ENCODE measurements at places on chromosomes 16 and 17. TPM values are rescaled to one million over a fixed set of nuclear protein-coding genes. Genes with fewer than 3 reads are reported as not detected.

Gene CPHXL2
- not detected for total RNA-seq

DNA sequence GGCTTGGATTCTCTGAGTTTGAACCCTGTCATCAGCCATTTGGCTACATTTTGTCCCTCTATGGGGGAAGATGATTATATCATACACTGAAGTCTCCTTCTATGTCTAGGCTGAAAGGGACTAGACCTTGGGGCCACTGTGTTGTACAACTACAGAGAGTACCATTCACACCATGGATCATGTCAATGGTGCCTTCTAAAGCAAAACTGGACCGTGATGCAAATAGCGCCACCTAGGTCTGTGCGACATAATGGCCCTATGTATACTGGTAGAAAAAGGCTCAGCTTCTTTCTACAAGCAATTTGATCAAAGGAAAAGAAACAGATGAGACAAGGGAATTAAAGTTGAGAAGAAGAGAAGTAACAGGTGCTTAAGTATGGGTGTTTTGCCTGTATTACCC lies 100.7 kb downstream of the LYRM1 start:
- DNase-seq = no peak

Gene SLC6A2
- total RNA-seq = 2.4 TPM

- no peak for DNase-seq
Observed at GRCh38 chr17:17420561-17421269, 56.1 kb upstream of the MED9 start.

Gene INPP5K
- total RNA-seq = 30.8 TPM

Gene DDX52
- total RNA-seq = 41.9 TPM

DNA sequence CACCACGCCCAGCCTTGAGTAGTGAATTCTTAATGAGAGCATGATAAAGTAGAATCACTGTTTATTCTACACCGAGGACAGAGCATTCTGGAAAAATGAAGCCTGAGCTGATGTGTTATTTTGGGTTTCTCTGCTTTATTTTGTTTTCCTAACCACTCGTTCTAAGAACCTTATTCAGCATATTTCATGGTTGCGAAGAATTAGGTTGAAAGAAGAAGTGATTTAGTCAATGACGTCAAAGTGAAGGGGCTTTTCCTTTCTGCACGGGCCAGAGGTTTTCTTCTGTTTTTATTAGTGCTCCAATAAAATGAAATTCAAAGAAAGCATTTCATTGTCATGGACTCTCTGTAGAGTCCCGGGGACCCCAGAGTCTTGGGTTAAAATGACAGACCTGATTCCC lies 178.5 kb downstream of the MAF start:
- no peak for DNase-seq

DNA sequence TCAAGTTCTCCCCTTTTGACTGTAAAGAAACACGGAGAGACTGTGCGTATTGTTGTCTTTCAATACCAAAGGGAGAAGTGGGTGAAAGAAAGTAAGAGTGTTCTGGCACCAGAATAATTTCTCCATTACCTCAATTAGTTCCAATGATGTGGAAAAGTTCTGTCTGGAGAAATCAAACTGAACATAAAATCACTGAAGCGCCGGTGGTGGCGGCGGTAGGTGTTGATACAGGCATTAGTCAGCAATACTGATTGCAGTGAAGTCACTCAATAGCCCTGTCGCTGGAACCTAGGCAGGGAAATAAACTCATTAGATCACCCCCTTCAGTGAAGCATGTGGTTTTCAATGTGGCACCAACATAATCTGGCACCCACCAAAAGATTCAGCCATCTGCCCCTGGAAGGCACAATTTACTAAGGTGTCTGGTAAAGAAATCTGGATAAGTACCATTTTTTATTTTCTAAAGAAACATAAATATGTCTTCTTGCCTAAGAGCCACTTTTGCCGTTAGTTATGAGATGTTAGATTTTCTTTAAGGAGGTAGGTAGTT lies 274.2 kb upstream of the SOX9 start:
- no peak for DNase-seq

DNA sequence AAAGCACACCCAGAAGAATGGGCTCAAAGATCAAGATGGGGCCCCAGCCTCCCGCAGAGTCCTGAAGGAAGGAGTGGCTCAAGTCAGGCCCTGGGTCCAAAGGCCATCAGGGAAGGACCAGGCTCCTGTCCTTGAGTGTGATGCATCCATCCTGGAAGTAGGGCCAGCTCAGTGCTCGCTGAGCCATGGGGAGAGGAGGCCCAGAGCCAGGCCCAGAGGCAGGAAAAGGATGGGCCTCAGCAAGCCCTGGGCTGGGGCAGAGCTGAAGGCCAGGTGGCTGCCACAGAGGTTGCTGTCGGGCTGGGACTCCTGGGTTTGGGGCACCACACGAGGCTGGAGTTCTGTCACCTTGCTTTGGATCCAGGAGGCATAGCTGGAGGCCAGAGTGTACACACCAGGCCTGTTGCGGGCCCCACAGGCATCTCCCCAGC lies 3.7 kb downstream of the PRSS8 start:
- no peak for DNase-seq

- DNase-seq = no peak
Observed at GRCh38 chr17:75241996-75242460, 19.4 kb downstream of the GGA3 start.

- no peak for DNase-seq
Observed at GRCh38 chr17:43457362-43457692, 26.4 kb upstream of the DHX8 start.

DNA sequence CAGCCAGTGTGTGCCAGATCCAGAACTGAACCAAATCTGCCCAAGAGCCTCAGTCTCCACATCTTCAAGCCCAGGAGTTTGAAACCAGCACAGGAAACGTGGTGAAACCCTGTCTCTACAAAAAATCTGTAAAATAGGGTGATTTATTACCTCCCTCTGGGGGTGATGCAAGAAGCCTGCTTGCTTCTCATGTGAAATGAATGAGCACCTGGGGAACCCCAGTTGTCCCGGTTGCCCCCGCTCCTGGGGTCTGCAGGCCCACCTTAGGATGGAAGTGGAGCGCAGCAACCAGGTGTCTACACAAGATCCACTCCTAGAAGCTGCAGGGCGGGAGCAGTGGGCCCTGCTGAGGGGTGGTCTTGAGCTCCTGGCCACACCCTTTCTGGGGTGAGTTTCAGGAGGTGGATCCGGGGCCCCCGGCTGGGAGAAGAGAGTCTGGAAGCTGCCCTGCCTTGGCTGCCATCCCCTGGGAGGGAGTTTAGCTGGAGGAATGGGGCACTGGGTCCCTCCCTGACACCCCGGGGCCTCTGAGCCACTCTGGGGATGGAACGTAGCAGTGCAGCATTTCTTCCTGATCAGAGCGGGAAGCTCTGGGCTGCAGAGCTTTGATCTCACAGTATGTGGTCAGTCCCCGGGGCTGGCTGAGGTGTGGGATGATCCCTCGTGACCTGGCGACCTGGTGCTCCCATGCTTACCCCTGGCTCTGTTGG lies 117.8 kb downstream of the RAB11FIP4 start:
- no peak for DNase-seq

GRCh38 chr17:67196422-67196821 lies 48.6 kb downstream of the HELZ start:
- no peak for DNase-seq

GRCh38 chr16:13992976-13993375 lies 73.0 kb downstream of the ERCC4 start:
- no peak for DNase-seq

GRCh38 chr16:85394456-85395206 lies 218.5 kb upstream of the GSE1 start:
- DNase-seq = no peak

DNA sequence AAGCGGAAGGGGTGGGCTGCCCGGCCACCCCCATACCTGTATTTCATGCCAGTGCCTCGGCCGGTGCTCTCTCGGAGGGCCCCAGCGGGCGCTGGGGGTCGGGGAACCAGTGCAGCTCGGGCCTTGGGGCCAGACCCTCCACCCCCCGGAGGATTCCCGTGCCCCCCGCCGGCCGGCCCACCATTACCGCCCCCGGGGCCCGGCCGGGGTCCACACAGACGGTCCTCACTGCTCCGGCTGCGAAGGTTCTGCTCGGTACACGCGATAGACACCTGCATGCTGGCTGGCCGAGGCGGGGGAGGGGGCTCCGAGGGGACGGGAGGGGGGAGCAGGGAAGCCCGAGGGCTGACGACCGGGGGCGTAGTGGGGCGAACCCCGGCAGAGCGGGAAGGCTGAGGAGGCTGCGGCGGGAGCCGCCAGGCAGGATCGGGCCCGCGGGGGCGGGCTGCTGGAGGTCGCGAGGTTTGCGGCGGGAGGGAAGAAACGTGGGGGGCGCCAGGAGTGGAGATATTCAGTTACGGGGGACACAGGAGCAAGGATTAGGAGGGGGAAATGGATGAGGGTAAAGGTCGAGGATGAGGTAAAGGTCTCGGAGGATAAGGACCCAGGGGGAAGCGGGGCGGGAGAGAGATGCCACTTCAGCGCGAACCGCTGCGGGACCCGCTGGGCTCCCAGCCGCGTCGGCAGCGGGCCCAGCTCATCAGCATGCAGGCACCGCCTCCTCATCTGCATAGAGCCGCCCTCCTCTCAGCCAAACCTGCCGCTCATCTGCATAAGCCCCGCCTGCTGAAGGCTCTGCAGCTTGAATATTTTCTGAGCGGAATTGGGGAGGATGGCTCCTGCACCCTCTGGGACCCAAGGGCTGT lies at the start of gene KCNAB3:
KCNAB3 (minus strand) TSS at position 699 of the 866 bp plus-strand sequence; CDS start at position 278, 421 bp downstream.
- DNase-seq = peak; percentile 97

Gene RND2
- total RNA-seq = 8.9 TPM

Gene PRSS33
- total RNA-seq = not detected

GRCh38 chr16:12548270-12548983 lies 255.3 kb downstream of the CPPED1 start:
- no peak for DNase-seq

- DNase-seq = peak; percentile 69
Observed at GRCh38 chr17:64418506-64419339, 28.1 kb upstream of the PECAM1 start.

Gene ITGB4
- 2.1 TPM for total RNA-seq

DNA sequence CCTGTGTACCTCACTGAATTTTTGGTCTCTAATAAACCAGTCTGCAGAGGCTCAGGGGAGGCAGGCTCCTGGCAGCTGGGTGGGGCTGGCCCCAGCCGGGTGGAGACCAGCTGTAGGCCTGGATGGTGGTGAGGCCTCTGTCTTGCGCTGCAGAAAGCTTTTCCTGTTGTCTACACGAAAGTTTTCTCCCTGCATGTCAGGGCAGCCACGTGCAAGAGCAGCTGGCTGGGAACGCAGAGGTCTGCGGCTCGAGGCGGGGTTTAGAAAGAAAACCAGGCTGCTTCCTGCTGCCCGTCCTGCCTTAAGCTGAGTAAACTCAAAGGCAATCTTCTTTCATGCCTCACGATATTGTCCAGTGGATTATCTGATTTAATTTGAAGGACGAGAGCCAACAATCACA lies 2.4 kb downstream of the SERPINF1 start:
- DNase-seq = no peak

Gene HIC1
- total RNA-seq = 9.1 TPM

Gene PHF12
- 27.5 TPM for total RNA-seq

Gene TPSAB1
- total RNA-seq = 0.27 TPM

Gene NOXO1
- 0.64 TPM for total RNA-seq

GRCh38 chr17:2357237-2357636 lies 19.9 kb downstream of the SGSM2 start:
- DNase-seq = no peak

- DNase-seq = no peak
Observed at GRCh38 chr16:65884018-65884417, 482.5 kb upstream of the CDH5 start.

- no peak for DNase-seq
Observed at GRCh38 chr17:57756951-57757350, 11.9 kb upstream of the CCDC182 start.

Gene KRT12
- not detected for total RNA-seq

Gene TBX2
- 1.3 TPM for total RNA-seq

DNA sequence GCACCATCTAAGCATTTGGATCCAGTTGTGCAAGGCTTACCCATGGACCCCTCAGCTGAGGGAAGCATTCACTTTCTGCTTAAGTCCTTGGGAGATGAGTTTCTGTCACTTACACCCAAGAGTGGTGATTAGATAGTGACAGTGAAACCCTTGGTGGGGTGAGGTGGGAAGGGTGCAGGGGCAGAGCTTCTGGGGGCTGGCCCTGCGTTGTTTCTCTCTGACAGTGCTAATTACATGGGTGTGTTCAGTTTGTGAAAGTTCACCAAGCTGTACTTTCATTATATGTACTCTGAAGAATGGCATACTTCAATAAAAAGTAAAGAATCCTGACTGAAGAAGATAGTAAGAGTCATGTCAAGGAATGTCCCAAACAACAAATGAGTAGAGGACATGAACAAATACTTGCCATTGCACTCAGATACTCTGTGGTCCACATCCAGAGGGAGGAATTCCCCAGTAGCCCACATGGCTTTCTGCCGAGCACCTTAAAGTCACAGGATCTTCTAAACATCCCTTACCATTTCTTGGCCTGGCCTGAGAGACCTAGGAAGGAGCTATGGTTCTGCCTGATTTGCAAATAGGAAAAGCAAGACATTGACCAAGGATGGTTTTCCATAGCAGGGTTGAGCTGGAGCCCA lies 8.4 kb downstream of the CHST6 start:
- no peak for DNase-seq

DNA sequence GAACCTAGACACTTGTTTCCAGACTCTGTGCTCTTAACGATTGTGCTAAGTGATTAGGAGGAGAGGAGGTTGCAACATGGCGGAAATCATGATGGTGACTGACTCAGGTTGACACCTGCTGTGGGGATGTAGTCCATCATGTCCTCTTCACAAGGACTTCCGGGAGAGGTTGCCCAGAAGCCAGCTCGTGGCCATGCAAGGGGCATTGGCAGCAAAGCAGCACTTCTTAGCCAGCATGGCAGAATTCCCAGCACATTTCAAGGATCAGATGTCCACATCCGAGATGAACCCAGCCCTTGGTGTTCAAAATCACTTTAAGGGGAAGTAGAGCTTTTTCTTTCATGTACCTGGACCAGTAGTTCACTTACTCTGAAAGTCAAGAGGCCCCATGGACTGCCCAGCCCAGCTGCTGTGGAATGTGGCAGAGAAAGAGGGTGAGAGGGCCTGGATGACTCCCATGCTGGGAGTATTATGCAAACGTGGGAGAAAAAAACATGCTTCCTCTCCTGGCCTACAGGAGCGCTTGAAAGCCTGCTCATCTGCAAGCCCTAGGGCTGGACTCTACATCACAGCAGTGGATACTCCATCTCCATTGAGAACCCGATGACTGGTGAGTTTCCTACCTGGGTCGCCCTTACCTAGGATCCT lies 65.5 kb downstream of the IRX6 start:
- peak; percentile 66 for DNase-seq

Gene CLEC19A
- total RNA-seq = 0.27 TPM

Gene YBX2
- 1.5 TPM for total RNA-seq

DNA sequence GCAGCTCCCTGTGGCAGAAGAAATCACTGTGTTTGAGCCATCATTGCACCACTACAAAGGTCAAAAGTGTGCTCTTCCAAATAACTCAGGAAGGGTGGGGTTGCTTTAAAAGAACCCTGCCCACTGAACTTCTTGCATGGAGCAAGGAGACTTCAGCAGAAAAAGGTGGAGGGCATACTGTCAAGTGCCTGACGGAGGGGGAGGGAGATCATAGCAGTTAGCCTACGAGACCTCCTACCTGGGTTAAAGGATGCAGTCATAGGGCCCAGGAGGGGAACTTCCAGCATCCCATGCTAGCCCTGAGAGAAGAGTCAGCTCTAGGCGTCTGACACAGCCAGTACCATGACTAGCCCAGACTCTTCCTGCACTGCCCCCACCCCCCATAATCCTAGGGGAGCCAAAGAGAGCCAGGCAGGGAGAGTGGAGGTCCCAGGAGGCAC lies 45.3 kb upstream of the MSI2 start:
- DNase-seq = no peak

Gene P2RX5
- total RNA-seq = 3.5 TPM

GRCh38 chr16:88072571-88073001 lies 121.4 kb downstream of the BANP start:
- DNase-seq = peak; percentile 81

GRCh38 chr17:8137645-8138373 lies 13.9 kb upstream of the HES7 start:
- DNase-seq = no peak

GRCh38 chr16:1510941-1511351 lies 17.8 kb downstream of the TELO2 start:
- DNase-seq = no peak

Data from cerebellum (tissue), 4 donors.